ENCODE measurements at places on chromosomes 11 and 22. TPM values are rescaled to one million over a fixed set of nuclear protein-coding genes. Genes with fewer than 3 reads are reported as not detected.

Gene PGA5
- total RNA-seq = not detected

Gene PARVG
- total RNA-seq = 0.16 TPM

Gene NELL1
- not detected for total RNA-seq

Gene TNNI2
- total RNA-seq = not detected

Gene WNT7B
- total RNA-seq = not detected

Gene SYT9
- total RNA-seq = under 0.01 TPM

Gene MMP27
- total RNA-seq = not detected

Gene OR5B21
- not detected for total RNA-seq

Gene CARD16
- total RNA-seq = 83.1 TPM

Gene BEST1
- total RNA-seq = not detected

Gene HORMAD2
- total RNA-seq = not detected

Gene KRTAP5-3
- total RNA-seq = not detected

Gene OR9Q1
- not detected for total RNA-seq

Gene SLC7A4
- total RNA-seq = not detected

Gene APOL5
- not detected for total RNA-seq

Gene KLHDC7B
- not detected for total RNA-seq

Gene APOL4
- 6.0 TPM for total RNA-seq

Gene CASP1
- 20.0 TPM for total RNA-seq

Gene GDPD4
- not detected for total RNA-seq

Gene VPREB1
- not detected for total RNA-seq

Gene TMEM86A
- total RNA-seq = 4.2 TPM

Gene ARFGAP2
- 64.8 TPM for total RNA-seq

Gene ARHGEF17
- 49.5 TPM for total RNA-seq

Gene FGF19
- total RNA-seq = not detected

Gene HBD
- not detected for total RNA-seq

Gene PEX26
- total RNA-seq = 11.3 TPM

Gene TMEM121B
- under 0.01 TPM for total RNA-seq

Gene JHY
- total RNA-seq = 0.81 TPM
